ENCODE measurements at places on chromosomes 11 and 22.

DNA sequence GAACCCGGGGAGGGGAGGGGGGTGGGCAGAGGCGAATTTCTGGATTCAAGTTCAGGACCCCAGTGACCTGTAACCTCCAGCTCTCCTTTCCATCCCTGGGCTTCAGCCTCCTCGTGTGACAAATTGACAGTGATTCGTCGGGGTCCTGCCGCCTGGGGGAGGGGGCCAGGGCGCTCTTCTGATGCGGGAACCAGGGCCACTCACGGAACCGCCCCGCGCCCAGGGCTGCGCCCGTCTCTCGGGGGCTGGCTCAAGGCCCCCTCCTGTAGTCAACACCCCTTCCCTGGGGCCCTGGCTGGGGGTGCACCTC lies 92.8 kb upstream of the ANO1 start:
- DNase-seq = no peak

GRCh38 chr11:57903441-57904123 lies 120.1 kb upstream of the OR9Q1 start:
- DNase-seq = no peak

GRCh38 chr11:1163911-1164735 lies 6.4 kb downstream of the MUC5AC start:
- DNase-seq = no peak

DNA sequence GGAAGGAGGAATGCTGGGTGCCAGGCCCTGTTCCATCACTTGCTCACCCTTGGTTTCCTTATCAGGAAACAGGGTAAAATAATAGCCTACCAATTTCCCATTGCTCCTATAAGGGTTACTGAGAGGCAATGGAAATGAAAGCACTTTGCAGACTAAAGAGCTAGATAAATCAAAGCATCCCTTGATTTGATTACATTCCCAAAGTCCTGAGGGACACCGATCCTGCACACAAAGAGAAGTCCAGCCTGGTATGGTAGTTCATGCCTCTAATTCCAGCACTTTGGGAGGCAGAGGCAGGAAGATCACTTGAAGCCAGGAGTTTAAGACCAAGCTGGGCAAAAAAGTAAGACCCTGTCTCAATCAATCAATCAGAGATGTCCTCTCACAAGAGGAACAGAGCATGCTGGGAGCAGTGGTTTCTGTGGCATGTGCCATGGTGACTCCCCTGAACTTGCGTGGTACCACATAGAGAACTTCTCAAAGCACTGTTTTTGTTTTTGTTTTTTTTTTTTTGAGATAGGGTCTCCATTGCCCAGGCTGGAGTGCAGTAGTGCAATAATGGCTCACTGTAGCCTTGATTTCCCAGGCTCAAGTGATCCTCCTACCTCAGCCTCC lies 10.7 kb downstream of the TBC1D10A start:
- no peak for DNase-seq

DNA sequence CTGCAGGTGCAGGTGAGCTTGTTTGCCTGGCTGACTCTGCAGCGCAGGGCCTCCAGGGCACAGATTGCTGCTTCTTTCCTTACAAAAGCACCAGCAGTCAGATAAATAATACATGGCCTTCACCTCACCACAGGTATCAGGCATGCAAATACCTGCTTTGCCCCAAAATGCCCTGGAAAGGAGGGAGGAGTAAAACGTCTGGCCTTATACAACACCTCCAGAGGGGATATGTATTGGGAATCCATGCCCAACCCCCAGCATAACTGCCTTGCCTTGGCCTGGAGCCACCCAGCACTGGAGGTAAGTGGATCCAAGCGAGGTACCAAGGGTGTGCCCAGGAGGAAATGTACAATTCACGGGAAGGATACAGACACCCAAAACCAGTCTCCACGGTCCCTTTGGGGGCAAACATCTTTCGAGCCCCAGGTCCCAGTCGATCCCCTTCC lies 860 bp downstream of the TMEM184B start:
- no peak for DNase-seq

DNA sequence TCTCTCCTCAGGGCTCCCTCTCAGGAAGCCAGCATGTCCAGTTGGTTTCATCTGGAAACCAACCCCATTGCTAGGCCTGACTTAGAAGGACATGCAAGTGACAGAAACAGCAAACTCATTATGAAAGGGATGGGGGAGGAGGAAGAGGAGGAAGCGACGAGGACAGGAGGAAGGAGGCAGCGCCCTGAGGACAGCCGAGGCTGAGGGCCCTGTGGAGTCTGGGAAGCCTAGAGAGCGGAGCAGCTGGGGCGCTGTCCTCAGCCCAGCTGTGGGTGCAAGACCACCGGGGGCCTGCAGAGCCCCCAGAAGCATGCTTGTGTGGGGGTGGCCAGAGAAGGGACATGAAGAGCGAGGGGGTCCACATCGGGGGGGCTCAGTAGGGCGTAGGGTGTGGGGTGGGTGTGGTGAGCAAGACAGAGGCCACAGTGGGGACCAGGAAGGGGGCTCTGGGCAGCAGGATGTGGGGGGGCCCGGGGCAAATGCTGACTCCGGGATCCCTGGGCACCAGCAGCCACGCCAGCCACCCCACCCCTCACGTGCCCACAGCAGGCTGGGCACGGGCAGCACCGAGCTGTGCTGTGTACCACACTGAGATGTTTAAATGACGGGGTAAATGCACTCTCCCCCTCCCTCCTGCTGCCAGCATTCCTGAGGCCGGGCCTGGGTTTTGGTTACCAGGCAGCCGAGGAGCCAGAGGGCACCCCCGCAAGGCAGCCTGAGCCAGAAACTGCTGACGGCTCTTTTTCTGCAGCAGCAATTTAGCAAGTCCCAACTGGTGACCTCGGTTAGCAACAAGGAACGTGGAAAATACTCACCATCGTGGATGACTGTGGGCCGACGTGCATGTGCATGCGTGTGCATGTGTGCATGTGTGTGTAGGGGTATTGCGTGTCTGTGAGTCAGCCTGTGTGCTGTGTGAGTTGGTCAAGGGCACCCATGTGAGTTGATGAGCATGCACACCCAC lies 82.7 kb upstream of the LINC01488 start:
- DNase-seq = no peak

- peak; percentile 21 for DNase-seq
Measured at GRCh38 chr11:128928400-128928799, 14.3 kb downstream of the TP53AIP1 start.

GRCh38 chr22:37624017-37624365 lies 15.4 kb downstream of the GGA1 start:
- DNase-seq = no peak

DNA sequence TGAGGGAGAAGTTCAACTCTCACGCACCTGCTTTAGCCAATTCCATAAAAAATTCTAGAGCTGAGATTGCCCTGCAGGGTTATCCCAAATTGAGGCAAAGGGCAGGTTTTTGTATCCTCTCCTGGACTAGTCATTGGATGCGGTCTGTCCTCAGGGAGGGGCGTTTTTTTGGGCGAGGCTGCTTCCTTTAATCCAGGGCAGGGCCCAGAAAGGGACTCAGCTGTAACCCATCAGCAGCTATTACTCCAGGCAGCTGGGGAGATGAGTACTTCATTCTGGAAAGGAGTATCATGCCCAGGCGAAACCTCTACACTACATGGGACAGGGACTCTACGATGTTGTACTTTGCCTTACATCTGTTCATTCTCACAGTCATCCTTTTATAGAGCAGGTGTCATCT lies 103.3 kb downstream of the SCN3B start:
- DNase-seq = no peak
